ENCODE measurements at places on chromosomes 11 and 22.
A peak's percentile ranks its signal among the peaks of the same experiment; 100 is the strongest.

DNA sequence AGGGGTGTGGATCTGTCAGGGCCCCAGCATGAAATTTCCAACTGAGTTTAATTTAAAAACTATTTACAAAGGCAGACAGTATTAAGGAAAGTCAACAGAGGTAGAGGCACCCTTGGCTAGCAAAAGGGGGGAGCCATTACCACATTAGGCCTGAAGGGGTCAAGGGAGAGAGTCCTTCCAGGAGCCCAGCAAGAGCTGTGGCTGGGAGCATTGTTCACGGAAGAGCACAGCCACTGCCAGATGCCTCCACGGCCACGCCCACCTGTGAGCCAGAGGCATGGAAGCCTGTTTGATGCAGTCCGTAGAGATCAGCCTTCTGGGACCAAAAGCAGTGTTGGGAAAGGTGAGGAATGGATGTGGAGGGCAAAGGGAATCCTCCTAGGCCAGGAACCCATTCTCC, 102.6 kb downstream of the GALNT18 start:
- DNase-seq: no peak

DNA sequence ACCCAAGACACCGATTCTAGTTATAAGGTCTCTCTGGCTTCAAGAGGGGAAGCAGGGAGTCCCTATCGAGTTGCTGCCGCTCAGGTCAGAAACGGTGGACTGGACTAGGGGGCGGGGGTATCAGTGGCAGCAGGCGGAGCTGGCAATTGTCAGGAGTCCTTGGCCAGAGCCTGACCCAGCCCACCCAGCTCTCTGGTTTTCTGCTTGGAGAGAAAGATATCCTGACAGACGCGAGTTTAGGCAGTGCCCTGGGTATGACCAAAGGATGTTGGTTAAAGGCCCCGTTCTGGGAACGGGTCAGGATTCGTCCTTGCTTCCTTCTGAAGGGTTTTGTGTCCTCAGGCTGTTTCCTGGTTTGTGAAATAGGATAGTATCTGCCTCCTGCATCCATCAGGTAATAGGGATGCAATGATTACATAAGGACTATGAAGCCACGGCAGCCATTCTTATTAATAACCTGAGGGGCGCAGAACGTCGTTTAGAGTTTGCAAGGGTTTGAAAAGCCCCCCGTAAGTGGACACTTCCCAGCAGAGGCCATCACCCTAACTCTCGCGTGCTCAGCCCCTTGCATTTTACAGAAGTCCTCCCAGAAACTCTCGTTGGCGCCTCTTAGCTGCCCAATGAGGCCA, 700 bp upstream of the DEPDC5 start:
- DNase-seq: no peak

DNA sequence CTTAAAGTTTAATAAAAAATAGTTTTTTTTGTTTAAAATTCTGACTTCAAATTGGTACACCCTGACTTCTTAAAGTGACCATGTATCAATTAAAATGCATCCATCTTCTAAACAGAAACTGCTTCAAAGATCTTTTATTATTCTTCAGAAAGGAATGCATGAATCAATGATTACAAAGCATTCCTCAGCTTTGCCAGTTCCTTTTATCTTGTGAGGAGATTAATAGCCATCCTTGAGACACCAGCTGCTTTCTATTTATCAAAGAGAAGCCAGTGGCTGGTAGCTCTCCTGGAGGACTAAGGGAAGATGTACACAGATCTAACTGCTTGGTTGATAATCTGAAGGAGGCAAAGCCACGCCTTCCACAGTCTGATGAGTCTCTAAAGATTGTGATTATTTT, 2222.5 kb downstream of the LRRC4C start:
- DNase-seq: no peak

DNA sequence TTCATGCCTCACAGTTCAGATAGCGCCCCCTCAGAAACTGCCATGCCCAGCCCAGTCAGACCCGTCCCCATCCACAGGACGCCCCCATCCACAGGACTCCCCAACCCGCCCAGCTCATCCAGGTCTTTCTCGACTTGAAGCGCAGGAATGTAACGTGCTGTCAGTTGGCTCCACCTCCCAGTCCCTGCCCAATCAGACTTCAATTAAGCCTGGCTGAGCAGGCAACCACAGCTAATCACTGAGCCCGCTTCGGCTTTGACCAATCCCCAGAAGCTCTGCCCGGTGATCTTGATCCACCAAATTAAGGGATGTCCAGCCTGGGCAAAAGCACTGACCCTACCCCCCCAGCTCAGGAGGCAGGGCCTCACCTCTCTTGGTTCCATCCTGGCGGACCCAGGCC, 10.5 kb upstream of the MFNG start:
- no peak for DNase-seq

DNA sequence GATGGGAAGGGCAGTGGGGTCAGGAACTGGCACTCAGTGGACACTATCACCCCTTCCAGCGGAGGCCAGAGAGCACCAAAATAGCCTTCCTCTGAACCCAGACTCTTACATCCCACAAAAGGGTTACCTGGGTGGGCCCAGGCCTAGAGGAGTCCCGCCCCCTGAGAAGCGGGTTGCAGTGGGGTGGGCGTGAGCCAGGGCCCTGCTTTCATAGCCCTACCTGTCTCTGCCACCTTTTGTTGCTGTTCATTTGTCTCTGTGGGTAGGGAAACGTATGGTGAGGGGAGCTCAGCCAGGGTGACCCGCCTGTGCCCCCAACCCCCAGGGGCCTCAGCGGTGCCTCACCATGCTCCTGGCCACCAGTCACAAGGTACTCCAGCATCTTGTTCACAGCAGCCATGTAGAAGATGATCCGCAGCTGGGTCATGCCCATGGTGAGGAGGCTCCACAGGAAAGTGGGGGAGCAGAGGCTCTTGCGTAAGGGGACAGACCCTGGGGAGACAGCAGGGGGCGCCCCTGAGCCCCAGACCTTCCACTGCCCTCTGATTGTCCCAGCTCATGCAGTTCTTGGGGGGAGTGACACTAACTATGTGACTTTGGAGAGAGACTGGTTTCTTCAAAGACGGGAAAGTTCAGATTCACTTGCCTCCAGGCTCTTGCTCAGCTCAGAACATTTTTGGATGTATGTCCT, 24.0 kb downstream of the SLC43A1 start:
- DNase-seq: no peak

GRCh38 chr11:120034881-120035630, 102.9 kb downstream of the TRIM29 start:
- DNase-seq: peak; percentile 48

Measured in osteocyte (in vitro differentiated cells).